NAMALWA (cell line): ENCODE measurements at places on chromosomes 7 and 10.

DNA sequence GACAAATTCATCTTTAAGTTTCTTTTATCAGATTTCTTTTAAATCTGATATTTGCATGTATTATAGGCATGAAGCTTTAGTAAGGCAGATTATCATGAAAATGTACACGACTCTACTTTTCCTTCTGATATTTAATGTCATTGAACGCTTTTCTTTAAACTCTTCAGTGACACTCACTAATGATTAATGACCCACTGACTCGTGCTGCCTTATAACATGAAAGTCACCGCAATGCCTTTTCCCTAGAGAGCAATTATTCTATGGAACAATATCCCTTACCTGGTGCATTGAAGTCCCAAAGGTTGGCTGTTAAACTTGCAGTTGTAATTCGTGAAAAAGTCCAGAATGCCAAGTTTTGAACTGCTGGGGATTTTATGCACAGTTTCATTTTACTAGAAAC lies 33.4 kb upstream of the HGF start:
- no peak for DNase-seq

- DNase-seq, result no peak
Measured at GRCh38 chr10:3889961-3890522, 105.0 kb upstream of the KLF6 start.

DNA sequence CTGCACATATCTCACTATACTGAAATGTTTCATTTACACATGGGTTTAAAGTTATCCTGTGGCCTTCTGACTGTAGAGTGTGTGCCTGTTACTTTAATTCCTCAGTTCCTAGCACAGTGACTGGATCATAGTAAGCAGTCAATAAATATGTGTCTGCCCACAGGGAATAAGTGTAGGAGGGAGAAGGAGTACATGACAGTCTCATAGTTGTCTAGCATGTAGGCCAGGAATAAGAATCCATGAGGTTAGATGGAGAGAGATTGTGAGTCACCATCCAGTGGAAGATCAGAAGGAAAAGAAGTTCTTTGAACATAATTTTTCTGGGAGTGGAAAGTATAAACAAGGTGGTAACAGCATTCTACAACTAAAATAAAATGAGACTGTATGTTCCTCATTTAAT lies 36.6 kb upstream of the SEMA3A start:
- DNase-seq, result no peak

DNA sequence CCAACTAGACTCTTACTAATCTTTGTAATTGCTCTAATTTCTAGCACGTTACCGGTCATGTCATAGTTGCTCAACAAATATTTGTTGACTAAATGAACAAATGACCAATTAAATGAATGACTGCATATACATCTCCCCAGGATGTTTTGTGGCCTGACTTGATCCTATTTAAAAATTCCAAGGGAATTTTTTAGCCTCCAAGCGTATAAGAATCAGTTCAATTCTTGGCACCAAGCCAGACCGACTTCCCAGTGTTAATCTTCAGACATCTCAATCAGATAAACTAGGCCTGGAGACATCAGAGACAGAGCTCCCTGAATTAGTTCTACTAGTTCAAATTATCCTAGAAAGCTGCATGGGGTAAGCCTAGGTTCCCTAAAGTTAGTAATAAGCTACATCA lies 96.0 kb downstream of the GSAP start:
- DNase-seq, result no peak

- DNase-seq, result no peak
Measured at GRCh38 chr7:30312178-30312577, 27.8 kb downstream of the ZNRF2 start.

DNA sequence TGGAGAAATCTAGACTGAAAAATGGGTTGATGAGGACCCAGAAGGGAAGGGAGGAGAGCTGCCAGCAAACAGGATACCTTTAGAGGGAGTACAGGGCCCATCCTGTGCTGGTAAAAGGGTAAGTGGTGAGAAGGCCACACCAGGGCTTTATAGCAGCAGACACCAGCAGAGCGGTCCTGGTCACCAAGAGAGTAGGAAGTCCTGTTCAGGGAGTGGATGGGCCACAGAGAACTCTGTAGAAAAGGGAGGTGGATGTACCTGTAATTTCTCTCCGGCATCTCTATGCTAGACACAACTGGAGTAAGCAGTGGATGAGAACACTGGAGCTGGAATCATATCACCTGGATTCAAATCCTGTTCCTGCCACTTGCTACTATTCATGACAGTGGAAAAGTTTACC lies 867.2 kb downstream of the CCSER2 start:
- DNase-seq, result no peak

GRCh38 chr10:62050346-62050892 lies 148.9 kb downstream of the ARID5B start:
- no peak for DNase-seq

DNA sequence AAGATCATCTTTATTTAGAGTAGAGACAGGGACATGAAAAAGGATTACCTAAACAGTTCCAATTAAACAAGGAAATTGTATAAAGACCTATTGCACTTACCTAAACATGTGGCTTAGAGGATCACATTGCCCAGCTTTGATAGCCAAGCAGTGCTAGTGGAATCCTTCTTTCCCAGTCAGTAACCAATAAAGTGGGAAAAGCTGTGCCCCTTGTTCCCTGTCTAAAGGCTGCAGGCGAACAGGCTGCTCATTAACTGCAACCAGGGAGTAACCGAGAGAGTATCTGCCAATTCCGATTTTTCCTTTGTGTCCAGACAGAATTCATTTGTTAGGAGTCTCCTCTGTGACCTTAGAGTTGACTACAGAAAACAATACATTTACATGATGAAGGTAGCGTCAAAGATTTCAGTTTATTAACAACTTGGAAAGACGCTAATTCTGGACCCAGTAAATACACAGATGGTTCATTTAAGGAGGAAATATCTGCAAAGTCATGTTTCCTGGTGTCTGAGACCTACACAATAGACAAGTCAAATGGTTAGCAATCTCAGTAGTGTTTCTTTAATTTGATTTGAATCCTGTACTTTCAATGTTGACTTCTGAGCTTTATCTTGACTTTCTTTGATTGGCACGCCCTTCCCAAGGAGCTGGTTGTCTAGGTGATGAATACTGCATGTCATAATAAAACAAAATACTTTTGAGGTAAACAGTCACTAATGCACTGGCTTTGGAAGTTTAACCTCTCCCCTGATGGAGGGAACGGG lies 57.3 kb upstream of the MET start:
- DNase-seq, result no peak

- DNase-seq, result no peak
Measured at GRCh38 chr10:113709221-113709838, 29.6 kb downstream of the CASP7 start.

GRCh38 chr7:151821806-151822540 lies 54.9 kb downstream of the PRKAG2 start:
- DNase-seq, result no peak
